ENCODE measurements at places on chromosomes 1 and 21.
A peak's percentile ranks its signal among the peaks of the same experiment; 100 is the strongest.

DNA sequence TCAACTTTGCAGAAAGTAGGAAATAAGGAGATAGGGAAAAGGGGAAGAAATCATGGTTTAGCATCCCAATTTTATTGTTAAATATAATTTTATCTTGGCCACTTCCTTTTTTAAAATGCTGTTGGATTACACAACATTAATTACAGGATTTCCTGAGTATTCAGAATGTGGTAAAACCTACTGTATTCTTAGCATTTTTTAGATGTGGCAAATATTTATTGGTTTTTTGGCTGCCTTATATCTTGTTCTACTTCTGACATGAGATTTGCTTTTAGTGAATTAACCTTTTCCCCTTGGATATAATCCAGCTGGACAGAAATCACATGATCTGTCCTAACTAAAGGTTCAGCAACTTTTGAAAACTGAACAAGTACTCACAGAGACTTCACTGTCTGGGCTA, 104.9 kb downstream of the PTGS2 start:
- DNase-seq = no peak

DNA sequence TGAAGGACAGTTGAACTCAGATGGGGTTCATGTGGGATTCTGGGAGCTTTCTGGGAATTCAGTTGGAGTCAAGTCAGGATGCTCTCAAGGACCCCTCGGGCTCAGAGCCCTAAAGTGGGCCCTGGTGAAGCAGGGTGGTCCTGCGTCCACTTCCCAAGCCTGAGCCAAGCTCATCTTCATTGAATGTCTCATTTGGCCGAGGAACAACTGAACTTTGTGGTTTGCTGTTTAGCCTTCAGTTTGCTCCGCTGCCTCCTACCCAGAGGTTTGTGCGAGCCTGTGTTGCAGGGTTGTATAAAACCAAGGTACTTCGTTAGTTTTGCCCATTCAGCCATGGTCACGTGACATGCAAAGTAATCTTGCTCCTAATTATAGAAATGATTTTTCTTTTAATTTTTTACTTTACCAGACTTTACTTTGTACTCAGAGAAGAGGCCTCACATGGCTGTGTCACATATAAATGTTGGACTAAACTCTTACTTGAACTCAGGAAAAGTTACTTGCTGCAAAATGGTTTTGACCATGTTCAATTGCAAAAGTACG, 49.7 kb downstream of the B3GALT5 start:
- no peak for DNase-seq

DNA sequence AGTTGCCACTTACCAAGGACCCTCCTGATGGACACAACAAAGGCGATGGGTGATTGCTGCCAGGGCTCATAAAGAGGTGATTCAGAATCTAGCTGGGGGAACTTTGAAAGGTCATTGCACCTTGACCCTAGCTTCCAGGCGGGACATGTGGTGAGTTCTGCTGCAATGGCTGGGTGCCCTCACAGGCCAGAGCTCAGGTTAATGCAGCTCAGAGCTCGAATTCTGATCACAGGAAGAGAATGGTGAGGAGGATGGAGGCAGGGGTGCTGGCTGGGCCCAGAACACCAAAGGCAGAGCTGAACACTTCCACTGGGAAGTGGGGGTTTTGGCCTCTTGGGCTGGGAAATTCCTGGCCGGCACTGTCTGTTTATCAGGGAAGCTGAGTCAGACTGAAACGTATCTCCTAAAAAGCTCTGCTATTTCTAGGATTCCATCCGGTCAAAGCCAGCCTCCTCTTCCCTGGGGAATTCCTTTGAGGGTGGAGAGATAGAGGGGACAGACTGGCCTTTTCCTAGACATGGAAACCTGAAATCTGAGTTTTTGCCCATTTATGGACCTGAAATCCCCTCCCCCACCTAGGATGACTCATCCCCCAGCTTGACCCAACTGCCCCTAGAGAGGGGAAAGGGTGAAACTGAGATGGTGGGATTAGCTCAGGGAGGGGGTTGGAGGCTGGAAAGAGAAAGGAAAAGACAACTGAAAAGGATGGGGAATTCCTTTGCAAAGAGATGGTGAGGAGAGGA, 27.2 kb downstream of the NUAK2 start:
- DNase-seq = peak; percentile 85

DNA sequence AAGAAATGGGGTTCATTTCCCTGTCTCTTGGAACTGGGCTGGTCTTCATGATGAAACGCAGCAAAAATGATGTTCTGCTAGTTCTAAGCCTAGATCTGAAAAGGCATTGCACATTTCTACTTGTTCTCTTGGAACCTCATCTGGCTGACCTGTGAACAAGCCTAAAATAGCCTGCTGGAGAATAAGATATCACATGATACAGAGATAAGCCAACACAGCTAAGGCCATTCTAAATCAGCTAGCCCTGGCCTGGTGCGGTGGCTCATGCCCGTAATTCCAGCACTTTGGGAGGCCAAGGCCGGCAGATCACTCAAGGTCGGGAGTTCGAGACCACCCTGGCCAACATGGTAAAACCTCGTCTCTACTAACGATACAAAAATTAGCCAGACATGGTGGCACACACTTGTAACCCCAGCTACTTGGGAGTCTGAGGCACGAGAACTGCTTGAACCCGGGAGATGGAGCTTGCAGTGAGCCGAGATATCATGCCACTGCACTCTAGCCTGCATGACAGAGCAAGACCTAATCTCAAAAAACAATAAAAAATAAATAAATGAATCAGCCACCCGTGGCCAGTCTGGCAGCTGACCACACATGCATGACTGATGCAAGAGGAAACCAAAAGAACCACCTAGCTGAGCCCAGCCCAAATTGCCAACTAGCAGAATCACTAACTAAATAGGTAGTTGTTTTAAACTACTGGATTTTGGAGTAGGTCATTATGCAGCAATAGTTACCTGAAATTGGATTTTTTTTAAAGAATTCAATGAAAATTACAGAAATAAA, 18.0 kb downstream of the CD244 start:
- DNase-seq = no peak

Measured in GM23338 (cell line).